ENCODE measurements at places on chromosomes 7 and 10.
A peak's percentile ranks its signal among the peaks of the same experiment; 100 is the strongest.

DNA sequence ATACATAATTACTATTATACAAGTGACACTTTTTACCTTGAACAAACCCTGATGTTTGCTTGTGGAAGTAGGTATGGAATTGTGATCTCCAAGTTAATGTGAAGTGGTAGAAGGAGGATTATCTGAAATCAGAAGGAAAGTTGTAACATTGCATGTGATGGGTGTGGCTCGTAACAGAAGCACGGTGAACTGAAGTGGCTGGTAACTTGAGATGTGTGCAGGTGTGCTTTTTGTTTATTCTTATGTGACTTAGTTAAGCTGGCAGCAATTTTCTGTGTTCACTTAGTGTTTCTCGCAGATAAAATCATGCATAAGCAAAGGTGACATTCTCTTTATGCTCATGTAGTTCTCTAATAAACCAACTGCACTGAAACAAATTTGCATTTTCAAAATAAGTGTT, 82.3 kb downstream of the ZEB1 start:
- no peak for DNase-seq

GRCh38 chr10:24824536-24824935, 100.8 kb upstream of the ARHGAP21 start:
- no peak for DNase-seq

DNA sequence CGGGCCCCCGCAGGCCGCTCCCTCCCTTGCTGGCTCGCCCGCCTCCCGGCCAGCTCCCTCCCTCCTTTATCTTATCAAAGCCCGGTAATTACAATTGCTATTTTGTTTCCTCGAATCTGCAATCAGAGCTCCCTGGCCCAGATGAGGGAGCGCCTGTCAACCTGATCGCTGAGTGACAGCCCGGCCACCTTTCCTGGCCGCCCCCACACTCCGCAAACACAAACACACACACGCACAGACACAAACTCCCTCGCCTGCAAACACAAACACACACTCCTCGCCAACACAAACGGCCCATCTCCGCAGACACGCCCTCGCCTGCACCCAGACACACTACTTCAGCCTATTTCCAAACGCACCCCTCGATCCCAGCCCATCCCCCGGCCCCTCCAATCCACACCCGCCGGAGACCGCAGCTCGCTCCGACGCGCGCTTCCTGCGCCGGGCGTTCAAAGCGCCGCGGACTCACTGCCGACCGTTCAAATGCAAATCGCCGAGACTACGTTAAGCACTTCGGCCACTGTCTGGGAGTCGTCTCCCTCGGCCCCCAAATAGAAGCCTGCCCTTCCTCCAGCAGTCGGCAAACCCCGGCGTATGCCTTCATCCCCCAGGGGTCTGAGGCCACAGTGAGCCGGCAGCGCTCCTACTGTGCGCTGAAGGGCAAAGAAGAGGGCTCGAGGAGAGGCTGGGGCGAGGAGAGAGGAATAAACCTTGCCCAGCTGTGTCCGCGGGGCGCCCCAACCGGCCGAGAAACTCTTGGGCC, 3.0 kb upstream of the FGF8 start:
- DNase-seq = peak; percentile 11

DNA sequence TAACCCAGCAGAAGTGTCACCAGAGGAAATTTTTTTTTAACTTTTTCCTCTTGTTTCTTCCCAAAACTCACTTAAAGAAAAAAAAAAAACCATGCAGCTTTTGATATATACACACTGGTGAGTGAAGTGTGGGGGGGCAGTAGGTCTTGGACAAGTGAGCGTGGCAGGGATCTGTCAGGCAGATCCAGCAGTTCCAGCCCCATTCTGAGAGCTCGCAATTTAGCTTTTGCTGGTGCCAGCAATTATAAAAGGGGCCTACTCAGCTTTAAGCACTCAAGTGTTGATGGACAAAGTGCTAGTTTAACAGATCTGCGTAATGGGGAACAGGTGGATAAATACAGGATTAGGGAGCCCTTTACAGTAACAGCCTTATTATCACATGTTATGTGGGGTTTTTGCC, 619.2 kb upstream of the GALNT17 start:
- no peak for DNase-seq

DNA sequence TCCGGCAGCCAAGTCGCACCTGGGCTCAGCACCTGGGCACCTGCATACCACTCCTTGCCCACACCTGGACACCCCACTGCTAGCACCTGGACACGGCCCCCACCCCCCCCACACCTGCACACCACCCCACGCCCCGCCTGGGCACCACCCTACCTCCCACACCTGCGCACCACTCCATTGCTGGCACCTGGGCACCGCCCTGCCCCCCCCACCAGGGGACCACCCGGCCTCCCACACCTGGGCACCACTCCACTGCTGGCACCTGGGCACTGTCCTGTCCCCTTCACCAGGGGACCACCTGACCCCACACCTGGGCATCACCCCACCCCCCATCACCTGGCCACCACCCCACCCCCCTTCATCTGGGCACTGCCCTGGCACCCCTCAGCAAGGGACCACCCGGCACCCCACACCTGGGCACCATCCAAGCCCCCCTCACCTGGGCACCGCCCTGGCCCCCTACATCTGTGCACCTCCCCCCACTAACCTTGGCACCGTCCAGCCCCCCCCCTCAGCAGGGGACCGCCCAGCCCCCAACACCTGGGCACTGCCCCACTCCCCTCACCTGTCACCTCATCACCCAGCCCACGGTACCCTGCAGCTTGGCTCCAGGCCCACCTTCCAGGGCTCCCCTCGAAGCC, 33.8 kb upstream of the RNF32 start:
- DNase-seq = no peak

Measured in CD4-positive, alpha-beta T cell treated with Interleukin-4 for 1 hour (primary cell).